ENCODE measurements at places on chromosomes 7 and 10.

DNA sequence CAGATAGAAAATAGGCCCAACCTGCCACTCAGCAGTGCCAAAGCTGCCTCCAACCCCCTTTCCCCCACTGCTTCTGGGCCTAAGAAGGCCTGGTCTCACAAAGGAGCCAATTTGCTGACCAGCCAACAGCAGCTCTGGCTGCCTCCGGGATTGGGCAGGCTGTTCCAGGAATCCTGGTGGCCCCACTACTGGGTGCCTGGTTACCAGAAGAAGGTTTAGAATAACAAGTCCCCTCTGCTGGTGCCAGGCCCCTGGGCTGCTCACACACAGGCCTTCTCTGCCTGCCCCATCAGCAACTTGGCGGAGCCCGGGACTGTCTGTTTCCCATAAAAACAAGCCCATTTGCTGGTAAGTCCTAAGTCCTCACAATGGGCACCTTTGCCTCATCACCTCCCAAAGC lies 1.2 kb downstream of the PHKG1 start:
- DNase-seq = no peak

DNA sequence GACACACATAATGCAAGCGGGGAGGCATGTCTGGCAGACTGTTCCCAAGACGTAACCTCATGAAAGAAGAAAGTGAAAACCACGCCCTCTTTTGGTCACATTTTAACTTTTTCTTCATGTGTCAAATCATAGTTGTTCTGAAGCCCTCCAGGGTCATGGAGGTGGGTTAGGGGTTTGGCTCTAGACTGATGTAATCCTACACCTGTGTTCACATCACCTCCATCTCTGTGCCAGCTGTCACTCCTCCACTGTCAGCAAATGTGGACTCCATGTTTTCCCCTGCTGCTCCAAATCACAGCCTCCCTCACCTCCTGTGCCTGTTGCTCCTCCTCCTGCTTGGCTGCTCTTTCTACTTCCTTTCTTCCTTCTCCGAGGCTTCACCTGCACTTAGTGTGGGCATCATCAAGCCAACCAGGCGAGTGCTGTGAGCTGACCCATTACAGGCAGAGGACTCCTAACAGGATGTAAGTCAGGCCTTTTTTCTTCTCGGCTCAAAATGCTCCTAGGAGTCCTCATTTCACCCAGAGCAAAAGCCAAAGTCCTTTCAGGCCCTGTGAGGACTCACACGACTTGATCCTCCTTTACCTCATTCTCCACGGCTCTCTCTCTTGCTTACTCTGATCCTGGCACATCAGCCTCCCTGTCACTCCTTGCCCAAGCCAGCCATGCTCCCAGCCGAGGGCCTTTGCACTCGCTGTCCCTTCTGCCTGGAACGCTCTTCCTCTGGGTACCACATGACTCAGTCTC lies 66.4 kb upstream of the IFRD1 start:
- no peak for DNase-seq

GRCh38 chr10:124995605-124996004 lies 53.7 kb downstream of the ZRANB1 start:
- peak; percentile 15 for DNase-seq

GRCh38 chr10:60292998-60293397 lies 96.7 kb downstream of the ANK3 start:
- no peak for DNase-seq

DNA sequence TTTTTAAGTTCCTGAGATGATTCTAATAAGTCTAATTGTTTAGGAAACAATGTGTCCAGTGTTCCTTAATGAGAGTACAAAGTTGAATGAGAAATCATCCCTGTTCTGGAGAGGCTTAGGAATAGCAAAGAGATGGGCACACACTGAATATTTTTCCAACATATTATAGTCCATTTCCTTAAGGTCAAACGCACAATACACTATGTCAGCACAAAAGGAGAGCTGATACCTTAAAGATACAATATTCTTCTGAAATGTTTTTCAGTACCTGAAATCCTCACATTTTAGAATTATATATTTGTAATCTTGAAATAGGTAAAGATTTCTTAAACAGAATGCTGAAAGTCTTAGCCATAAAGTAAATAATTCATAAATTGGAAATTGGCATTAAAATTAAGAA lies 183.2 kb downstream of the GRM3 start:
- DNase-seq = no peak

GRCh38 chr10:99977916-99978315 lies 31.8 kb downstream of the DNMBP start:
- DNase-seq = no peak

GRCh38 chr7:123580406-123581161 lies 21.0 kb upstream of the ASB15 start:
- DNase-seq = peak; percentile 11

DNA sequence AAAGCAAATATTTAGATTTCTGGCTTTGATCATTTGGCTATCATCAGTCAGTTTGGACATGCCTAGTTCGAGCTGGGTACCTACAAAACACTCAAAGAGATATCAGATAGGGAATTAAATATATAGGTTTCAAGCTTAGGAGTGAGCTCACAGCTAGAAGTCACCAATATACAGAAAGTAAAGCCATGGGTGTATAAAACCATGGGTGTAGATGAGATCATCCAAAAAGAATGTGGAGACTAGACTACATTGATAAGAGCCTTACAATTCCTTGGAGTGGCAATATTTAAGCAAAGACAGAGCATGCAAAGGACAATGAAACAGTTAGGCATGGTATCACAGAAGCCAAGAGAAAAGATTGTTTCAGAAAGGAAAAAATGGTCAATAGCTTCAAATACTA lies 7.2 kb upstream of the RALA start:
- DNase-seq = no peak

DNA sequence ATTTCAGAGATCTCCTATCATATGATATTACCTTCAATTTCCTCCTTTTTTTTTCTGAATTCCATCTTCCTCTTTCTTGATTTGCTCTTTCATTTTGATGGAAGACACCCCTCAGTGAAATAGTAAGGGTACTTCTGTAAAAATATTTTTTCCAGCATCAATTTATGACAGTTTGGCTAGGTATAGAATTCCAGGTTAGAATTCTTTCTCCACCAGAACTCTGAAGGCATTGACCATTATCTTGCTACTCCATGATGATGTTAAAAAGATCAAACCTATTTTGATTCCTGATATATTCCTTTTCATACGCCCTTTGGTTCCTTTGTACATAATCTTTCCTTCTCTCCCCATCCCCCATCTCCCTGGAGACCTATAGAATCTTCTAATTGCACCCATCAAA lies 48.4 kb downstream of the MTPAP start:
- DNase-seq = no peak

DNA sequence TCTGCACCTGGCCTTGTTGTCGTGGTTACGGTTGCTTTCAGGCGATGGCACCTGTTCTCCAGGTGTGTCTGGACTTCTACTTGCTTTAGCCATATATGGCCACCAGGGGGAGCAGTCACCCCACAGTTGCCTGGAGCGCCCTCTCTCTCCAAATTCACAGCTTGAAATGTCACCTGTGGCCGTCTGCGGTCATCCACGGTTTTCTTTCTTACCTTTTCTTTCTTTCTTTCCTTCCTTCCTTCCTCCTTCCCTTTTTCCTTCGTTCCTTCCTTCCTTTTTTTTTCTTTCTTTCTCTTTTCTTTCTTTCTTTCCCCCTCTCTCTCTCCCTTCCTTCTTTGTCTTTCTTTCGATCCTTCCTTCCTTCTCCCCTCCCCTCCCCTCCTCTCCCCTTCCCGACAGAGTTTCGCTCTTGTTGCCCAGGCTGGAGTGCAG lies 150.5 kb upstream of the VKORC1L1 start:
- DNase-seq = peak; percentile 58
